ENCODE measurements at places on chromosomes 1 and 21. TPM values are rescaled to one million over a fixed set of nuclear protein-coding genes. Genes with fewer than 3 reads are reported as not detected.

DNA sequence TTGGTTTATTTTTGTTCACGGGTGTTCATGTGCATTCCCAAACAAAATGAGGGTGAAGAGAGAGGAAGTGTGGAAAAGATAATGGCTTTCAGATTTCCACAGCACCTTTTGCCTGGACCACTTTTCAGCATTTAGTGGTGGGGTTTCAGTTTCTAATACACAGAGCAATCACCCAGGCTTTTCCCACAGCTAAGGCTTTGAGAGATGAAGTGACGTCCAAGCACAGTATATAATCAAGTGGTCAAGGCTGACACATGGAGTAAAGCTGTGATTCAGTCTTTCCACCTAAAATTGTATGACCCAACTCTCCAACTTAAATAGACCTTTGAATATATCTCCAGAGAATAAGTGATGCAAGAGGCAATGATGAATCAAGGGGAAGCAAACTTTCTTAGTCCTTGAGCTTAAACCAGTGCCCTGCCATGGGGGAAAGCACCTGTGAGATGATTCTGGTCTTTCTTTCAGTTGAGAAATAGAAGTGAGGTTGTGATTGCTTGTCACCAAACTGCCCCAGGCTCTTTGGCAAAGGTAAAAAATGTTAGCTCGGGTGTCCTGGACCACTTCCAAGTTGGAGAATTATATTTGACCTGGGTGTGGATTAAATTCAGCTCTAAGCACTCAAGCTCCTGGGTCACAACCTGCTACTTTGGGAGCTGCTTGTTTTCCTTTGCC, 2.4 kb upstream of the PIK3R3 start:
- DNase-seq = no peak

Gene FAM43B
- total RNA-seq = not detected

DNA sequence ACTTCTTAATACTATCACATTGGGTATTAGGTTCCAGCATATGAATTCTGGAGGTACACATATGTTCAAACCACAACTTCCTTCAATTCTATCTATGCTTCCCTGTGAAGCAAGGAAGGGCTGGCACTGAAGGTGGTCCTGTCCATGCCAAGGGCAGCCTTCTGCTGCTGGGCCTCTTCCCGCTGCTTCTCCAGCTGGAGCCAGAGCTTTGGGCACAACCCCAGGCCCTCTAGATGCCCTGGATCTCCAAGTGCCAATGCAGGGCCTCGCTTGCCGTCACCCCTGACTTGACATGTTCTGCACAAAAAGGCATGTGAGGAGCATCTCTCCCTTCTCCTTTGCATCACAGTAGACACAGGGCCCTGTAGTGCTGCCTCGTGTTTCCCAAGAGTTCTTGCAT, 62.6 kb downstream of the STYXL2 start:
- DNase-seq = no peak

DNA sequence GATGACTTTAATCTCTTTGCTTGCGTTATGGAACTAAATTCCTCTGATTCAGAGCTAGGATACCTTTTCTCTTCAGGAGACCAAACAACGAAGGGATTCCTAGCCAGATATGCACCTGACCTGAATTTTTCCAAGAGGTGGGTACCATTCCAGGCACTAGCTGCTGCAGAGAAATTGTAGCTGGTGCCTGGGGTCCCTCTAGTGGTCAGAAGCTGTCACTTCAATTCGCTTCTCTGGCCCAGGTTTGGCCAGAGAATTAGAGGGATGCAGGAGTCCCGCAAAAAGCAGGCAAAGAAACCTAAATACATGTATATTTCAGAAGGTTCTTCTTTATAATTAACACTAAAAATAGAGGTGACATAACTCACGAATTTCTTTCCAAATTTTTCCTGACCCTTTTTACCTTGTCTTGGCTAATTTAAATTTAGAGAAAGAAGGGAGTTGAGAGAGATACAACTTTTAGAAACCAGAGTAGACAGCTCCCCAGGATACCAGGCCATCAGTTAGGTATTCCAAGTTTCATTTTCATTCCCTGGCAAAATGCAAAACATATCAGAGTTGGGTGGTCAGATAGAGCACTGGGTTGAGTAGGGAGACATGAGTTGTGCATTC, 9.6 kb downstream of the ACKR1 start:
- no peak for DNase-seq

Gene CSF3R
- total RNA-seq = 0.17 TPM

Measured in activated naive CD8-positive, alpha-beta T cell treated with anti-CD3 and anti-CD28 coated beads, Interleukin-2, amount 10 ng/mL, durations not matched to agents 7 days and 5 days (primary cell).